NCI-H1105 (cell line): ENCODE measurements at places on chromosomes 5 and 9.

DNA sequence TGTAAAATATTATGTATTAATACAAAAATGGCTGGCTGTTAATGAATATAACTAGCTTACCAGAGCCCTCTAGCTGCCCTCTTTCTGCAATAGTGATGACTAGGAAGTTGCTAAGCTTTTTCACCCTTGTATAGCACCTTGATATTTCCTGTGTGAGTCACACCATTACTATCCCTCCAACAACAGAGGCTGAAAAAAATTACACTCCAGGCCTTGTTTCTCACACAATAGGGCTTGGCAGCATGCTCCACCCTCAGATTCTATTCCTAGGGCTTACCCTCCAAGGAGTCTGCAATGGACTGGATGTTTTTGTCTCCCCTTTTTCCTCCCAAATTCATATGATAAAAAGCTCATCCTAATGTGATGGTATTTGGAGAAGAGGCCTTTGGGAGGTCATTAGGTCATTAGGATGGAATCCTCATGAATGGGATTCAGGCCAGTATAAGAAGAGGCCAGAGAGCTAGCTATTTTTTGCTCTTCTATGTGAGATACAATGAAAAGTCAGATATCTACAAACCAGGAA, 184.6 kb upstream of the MAP1B start:
- no peak for DNase-seq

GRCh38 chr5:148084269-148084668, 20.5 kb downstream of the SPINK5 start:
- DNase-seq: no peak

- no peak for DNase-seq
Observed at GRCh38 chr5:121315786-121316185, 535.9 kb upstream of the FTMT start.

GRCh38 chr5:109611505-109611904, 78.2 kb upstream of the MAN2A1 start:
- no peak for DNase-seq
